ENCODE measurements at places on chromosomes 3 and 15.

- DNase-seq: no peak
Measured at GRCh38 chr3:79490165-79491028, 277.4 kb downstream of the ROBO1 start.

- no peak for DNase-seq
Measured at GRCh38 chr3:149648525-149648924, 9.3 kb downstream of the WWTR1 start.

DNA sequence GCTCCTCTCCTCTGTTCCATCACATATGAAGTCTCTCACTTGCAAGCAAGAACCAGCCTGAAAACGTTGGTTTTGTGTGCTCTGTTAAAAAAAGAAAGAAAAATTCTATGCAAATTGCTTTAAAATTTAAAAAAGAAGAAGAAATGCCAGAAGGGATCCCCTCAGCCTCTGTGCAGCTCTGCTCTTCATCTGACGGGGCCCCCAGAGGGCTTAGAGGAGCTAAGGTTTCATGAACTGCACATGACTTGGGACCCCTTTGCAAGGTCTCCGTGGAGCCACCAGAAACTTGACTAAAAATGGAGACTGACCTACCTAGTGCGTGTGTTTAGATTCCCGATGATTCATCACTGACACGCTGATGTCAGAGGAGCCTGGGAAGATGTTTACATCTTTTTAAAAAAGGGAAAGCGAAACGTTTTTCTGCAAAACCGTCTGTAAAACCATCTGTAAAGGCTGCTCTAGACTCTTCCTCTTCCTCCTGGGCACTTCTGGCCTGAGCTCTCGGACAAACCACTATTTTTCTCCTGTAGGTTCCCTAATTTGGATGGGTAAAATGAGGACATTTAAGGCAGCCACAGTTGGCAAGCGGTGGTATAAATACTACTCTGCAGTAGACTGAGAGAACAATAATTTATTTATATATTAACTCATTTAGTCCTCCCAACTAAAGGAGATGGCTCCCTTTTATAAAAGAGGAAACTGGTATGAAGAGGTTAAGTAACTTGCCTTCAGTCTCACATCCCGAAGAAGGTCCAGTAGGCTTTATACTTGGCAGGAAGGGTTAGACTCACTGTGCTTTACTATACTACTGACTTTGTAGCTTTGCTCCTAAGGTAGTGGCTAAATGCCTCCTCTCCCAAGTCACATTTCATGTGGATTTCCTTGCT lies 67.2 kb upstream of the POLG start:
- no peak for DNase-seq

DNA sequence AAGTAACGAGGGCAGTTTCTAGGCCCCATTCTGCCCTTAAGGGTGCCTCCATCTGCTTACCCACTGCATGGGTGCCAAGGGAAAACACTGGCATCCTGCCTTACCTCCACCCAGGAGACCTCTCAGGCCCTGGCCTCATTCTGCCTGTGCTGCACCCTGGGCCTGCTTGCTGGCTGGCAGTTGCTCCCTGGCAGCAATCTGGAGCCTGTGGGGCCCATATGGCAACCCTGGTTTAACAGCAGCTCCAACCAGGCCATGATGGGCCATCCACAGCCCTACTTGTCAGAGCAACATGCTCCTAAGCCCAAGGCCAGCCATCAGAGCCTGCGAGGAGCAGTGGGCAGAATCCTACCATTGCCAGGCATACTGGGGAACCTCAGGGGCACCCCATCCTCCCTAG lies 3.7 kb downstream of the C3orf18 start:
- DNase-seq: no peak

- DNase-seq: no peak
Measured at GRCh38 chr15:79394231-79394630, 37.9 kb upstream of the MINAR1 start.

GRCh38 chr3:187740421-187741399 lies 4.6 kb downstream of the BCL6 start:
- DNase-seq: peak; percentile 62

DNA sequence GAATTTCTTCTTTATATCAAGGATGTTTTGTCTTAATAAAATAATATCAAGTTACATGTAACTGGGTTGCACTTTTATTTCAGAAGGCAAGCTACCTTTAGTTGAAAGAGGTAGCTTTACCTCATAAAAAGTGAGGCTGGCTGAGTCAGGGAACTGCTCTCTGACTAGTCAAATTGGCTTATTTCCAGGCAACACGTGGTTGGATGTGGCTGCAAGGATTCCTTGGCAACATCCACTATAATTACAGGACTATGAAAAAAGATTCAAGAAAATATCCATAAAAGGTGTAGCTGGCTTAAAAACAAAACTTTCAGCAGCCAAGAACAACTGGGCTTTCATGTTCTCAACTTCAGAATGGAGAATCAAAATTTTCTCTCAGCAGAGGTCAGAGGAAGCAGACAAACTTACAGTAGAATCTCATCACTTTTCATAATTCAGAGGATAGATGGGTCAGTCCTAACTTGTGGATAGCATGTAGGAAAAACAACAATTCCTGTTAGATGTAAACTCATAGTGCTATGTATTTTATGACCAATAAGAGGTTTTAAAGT lies 779.1 kb downstream of the MECOM start:
- DNase-seq: no peak

DNA sequence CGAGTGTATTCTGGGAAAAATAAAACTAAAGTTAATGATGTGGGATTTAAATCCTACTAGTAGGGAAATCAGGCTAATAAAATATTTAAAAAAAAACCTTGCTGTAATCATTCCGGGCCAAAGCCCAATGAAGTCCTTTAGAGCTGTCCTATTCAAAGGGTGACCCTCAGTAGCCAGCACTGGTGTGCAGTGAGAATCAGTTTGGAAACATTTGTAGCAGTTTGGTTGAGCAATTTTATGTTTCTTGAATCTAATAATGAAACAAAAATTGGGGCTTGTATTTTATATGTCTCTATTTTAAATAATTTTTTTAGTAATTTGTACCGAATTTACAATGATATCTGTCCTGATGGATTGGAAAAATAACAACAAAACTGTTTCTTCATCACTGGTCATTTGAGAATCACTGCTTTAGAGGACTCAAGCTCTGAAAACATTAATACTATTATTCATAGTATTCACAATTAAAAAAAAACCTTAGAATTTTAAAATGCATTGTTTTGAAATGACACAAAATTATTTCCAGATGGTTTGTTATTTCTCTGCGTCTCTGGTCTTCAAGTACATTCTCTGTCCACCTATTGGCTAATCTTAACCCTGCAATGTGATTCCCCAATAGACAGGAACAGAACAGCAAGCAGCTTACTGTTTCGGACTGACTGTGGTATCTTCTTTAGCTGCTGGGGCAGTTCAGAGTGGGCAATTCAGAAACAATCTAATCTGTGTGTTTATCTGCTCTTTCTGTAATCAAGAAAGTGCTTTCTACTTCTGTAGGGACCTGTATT lies 71.2 kb downstream of the OTOL1 start:
- no peak for DNase-seq

- DNase-seq: no peak
Measured at GRCh38 chr3:22013641-22014040, 262.6 kb upstream of the ZNF385D start.
